ENCODE measurements at places on chromosomes 13 and 19.

- DNase-seq = no peak
These were observed 21.7 kb downstream of the PEPD start for GRCh38 chr19:33499671-33500506.

DNA sequence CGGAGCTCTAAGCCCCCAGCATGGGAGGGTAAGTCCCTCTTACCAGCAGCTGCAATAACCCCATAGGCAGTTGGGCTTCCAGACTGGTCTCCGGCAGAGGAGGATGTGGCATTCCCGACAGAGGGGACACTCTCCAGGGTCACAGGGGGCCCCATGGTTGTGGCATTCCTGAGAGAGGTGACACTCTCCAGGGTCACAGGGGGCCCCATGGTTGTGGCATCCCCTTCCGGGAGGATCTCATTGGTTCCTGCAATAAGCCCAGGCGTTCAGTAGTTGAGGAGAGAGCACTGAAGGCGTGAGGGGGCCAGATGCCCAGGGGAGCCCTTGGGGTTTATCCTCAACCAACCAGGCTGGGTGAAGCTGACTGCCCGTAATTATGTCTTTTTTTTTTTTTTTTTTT, 5.4 kb downstream of the CD320 start:
- no peak for DNase-seq

DNA sequence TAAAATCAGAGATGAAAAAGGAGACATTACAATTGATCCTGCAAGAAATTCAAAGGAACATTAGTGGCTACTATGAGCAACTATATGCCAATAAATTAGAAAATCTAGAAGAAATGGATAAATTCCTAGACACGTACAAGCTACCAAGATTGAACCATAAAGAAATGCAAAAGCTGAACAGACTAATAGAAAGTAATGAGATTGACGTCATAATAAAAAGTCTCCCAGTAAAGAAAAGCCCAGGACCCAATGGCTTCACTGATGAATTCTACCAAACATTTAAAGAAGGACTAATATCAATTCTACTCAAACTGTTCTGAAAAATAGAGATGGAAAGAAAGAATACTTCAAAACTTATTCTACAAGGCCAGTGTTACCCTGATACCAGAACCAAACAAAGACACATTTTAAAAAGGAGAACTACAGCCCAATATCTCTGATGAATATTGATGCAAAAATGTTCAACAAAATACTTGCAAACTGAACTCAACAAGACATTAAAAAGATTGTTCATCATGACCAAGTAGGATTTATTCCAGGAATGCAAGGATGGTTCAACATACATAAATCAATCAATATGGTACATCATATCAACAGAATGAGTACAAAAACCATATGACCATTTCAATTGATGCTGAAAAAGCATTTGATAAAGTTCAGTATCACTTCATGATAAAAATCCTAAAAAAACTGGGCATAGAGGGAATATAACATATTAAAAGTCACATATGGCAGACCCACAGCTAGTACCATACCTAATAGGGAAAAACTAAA, 35.8 kb downstream of the UQCRFS1 start:
- DNase-seq = no peak

GRCh38 chr19:10194500-10195198, at the start of gene DNMT1:
TSS of gene DNMT1 (minus strand) at chr19:10194953. CDS start at chr19:10194899, 54 bp downstream.
- DNase-seq = peak; percentile 94

GRCh38 chr13:40194224-40194806, 472.1 kb downstream of the FOXO1 start:
- no peak for DNase-seq

- DNase-seq = no peak
These were observed 23.2 kb downstream of the SUGP1 start for GRCh38 chr19:19296953-19297689.

- no peak for DNase-seq
These were observed at the start of gene ZNF98 for GRCh38 chr19:22422211-22422610. TSS of gene ZNF98 (minus strand) at chr19:22422346. CDS start at chr19:22422224, 122 bp downstream.

DNA sequence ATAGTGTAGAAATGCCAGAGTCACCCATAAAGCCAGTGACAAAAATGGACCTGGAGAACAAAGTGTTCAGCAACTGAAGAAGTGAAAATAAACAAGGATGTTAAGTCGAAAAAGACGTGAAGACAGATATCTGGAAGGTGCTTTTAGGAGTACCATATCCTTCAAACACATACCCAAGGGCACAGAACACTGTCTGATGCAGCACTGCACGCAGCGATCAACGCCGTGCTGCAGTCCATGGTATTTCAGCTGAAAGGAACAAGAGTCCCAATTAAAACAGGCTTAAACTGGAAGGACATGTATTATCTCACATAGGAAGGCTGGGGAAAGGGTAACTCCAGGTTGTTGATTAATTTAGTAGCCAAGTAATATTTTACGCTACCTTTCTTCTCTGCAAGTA, 108.2 kb downstream of the SGCG start:
- DNase-seq = no peak

DNA sequence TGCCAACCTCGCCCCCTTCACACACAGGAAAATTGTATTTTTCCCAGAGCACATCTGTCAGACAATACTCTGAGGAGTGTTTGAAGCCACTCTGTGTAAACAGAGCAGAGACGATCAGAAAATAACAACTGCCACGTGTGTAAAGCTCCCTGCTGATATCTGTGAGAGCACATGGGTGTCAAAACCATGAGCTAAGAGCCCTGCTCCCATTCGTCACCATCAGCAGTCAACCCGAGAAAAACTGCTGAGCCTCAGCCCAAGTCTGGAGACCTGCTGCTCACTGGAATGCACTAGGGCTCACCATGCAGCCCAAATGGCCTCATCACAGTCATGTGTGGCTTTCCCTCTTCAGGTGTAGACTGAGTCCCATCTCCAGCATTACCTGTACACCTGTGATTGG, 304.1 kb downstream of the FGF14 start:
- no peak for DNase-seq

DNA sequence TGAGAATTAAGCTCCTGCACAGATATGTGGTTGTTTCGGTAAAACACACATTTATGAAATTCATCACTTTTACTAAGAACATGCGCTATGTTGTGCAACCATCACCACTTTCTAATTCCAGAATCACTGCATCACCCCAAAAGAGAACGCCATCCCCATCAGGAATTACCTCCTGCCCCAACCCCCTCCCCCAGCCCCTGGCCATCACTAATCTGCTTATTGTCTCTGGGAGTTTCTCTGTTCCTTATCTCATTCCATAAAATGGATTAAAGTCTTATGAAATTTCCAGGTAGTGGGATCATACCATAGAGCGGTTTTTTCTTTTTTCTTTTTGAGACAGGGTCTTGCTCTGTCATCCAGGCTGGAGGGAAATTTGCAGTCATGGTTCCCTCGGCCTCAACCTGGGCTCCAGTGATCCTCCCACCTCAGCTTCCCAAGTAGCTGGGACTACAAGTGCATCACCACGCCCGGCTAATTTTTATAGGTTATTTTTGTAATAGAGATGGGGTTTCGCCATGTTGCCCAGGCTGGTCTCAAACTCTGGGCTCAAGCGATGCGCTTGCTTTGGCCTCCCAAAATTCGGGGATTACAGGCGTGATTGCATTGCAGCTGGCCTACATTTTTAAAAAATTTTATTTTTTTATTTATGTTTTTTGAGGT, 3.5 kb downstream of the ZSCAN5B start:
- DNase-seq = no peak

DNA sequence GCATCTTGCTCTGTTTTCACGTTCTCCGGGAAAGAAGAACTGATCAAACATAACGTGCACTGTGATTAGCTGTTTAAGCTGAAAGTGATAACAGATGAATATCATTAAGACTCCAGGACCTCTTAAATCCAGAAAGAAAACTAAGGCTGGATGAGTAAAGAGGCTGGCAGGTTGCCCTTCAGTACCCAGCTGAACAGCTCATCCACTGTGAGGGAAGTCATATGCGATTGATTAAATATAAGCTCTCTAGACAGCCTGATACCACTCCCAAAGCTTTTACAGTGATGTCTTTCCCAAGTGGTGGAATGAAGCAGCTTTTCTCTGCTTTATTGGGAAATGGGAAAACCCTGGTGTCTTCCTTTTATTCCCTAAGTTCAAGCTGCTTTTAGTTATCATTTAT, 116.9 kb downstream of the EFNB2 start:
- DNase-seq = no peak

DNA sequence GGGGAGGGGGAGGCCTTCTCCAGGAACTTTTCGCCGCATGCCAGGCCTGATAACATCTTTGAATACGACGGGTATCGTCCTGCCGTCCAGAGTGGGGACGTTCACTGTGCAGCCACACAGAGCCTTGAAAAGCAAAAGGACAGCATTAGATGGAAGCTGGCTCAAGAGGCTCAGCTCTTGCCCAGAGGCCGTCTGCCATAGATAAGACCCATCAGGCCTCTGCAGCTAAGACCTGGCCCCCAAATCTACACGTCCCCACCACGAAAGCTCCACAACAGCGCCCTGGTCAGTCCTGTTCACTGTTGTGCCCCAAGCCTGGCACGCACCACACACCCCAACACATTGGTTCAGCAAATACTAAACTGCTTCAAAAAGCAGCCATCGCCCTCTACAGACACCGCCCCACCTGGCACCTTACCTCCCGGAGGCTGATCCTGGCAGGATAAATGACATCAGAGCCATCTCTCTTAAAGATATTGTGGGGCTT, 2.1 kb downstream of the DNAJB1 start:
- no peak for DNase-seq

DNA sequence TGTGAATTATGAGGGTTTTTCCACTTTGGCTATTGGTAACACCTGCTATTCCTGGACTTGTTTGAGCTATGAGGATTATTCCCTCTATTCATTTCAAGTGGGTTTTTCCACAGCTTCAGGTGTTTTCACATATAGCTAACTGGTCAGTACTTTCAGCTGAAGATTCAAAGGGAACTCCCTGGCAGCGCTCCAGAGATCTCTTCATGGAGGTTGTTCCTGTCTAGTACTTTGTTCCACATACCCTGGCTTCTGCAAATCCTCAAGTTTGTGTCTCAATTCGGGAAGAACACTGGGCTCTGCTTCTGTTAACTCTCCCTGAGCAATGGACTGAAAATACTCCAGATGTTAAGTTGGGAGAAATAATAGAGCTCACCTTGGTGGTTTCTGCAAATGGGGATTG, 5.6 kb upstream of the ZNF607 start:
- DNase-seq = no peak

DNA sequence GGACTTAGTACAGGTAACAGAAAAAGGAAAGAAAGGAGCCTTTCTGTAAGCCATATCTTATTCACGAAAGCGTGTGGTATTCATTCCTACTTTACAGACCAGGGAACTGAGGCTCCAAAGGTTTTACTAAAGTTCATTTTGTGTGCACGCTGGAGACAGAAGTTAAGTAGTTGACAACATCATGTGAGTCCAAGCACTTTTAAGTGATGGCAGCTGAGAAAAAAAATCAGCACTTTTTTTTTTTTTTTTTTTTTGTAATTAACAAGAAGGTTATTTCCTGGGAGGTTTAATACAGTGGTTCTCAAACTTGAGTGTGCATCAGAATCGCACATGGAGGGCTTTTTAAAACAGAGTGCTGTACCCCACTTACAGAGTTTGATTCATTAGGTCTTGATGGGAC, 2.0 kb downstream of the DNAJC3 start:
- DNase-seq = no peak

DNA sequence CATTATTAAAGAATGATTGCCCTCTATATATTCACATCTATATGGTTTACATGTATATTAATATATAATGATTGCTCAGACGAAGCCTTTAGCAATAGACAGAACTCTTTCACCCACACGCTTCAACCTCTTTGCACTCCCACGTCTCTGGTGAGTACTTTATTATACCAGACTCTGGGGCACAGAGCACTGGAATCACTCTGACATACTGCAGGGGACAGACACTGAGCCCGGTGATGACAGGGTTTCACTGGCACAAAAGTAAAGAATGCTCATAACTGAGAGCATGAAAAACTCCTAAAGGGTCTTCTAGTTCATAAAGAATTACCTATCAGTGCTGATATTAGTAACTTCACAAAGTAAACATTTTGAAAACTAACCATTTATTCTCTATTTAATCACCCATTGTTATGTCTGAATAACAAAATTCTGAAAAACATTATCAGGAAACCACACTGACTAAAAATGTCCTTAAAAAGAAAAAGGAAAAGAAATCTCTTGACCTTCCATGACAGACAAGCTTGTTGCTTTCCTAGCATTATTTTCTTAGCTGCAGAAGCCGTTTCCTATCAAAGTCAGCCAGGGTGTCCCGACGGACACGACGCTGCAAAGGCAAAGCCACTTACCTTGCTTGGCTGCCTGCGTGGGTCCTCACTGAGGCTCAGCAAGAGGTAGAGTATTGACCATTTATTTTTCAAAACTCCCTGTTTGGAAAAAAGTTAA, 29.1 kb downstream of the TUBGCP3 start:
- DNase-seq = no peak

DNA sequence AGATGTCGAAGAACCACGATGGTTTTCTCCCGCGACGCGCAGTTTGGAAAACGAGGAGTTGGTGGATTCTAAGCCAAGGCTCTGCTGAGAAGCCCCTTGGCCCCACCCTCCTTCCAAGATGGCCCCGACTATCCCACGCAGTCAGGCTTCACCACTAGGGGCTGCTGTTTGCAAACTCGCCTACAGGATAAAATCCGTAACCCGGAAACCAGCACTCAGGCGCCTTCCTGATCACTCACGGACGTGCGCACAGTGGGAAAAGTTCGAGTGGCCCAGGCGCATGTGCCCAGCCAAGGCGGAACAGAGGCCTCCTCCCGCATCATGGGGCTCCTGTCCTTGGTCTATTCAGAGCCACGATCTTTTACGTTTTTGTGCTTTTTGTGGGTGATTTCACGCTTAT, 19.2 kb upstream of the UQCR11 start:
- peak; percentile 36 for DNase-seq

All from activated naive CD4-positive, alpha-beta T cell (primary cell).